ENCODE measurements at places on chromosomes 3 and 15. TPM values are rescaled to one million over a fixed set of nuclear protein-coding genes. Genes with fewer than 3 reads are reported as not detected.

The SPTSSB gene
- 0.04 TPM for total RNA-seq

DNA sequence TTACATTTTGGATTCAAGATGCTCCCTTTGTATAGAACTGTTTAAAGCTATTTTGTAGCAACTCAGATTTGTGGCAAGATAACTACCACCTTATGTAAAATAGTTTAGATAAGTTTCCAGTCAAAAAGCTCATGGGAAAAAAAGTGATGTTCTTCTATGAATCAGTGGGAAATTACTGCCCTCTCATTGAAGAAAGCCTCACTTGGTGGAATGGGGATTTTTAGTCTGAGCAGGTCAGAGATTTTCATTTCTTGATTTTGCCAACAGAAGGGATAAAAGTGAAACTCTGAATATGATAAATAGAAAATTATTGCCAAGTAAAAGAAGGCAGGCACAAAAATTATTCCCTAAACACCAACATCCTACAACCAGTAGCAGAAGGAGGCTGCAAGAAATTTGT lies 25.8 kb upstream of the CSTA start:
- no peak for DNase-seq

GRCh38 chr3:19903649-19904048 lies 30.4 kb downstream of the EFHB start:
- DNase-seq, result no peak

GRCh38 chr3:45273681-45274515 lies 47.8 kb upstream of the TMEM158 start:
- peak; percentile 24 for DNase-seq

The DTX3L gene
- total RNA-seq, result 7.4 TPM

DNA sequence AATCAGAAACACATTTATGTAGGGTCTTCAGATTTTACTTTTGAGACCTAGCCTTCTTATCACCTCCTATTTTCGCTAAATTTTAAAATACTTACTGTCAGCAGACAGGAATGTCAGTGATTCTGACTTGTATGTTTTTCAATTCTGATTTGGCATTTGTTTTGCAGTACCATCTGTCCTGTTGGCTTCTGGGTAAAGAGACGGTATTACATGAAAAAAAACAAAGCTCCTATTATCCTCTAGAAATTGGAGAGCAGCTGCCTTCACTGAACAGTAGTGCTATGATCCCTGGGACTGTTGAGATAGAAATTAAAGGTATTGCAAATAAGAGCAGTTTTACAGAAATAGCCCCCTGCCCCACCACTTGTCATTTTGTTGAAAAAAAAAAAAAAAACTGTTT lies 8.4 kb downstream of the ARMC8 start:
- peak; percentile 51 for DNase-seq

Measured in muscle of leg (tissue), 16 donors.